ENCODE measurements at places on chromosomes 2 and 18.

GRCh38 chr18:37343542-37343851 lies 222.1 kb downstream of the CELF4 start:
- no peak for DNase-seq

GRCh38 chr2:153416071-153416470 lies 62.5 kb downstream of the RPRM start:
- no peak for DNase-seq

DNA sequence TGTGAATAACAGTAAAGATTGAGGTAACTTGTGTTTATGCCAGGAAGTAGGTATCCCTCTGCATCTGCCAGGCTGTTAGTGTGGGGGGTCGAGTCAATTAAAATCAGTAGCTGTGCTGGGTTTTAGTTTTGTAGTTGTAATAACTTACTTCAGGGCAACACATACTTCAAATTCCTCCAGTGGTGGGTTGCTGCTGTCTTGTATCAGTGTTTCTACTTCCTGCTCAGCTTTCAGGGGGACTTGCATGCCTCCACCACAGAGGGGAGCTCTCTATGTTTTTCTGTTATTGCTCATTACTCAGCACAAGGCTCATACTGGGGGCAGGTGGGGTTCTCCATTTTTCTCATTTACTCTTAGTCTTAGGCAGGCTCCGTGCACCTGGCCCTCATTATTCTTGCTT lies 136.8 kb downstream of the CAPN13 start:
- no peak for DNase-seq

GRCh38 chr18:1002653-1003178 lies 98.0 kb downstream of the ADCYAP1 start:
- DNase-seq: no peak

DNA sequence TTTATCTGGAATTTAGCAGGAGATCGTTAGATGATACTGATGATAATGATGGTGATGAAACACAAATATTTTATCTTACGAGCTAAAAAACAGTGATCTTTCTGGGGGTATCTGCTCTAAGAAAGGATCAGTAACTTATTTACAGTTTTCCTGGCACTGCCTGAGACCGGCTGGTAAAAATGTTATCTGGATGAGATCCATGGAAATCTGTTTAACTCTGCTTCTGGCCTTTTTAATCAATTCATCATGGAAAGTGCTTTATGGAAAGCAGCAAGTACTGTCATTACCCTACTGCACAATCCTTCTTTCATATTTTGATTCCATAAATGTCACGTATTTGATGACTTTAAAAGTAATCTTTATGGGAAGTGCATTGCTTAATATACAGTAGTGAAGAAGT lies 612.7 kb upstream of the GCFC2 start:
- no peak for DNase-seq

DNA sequence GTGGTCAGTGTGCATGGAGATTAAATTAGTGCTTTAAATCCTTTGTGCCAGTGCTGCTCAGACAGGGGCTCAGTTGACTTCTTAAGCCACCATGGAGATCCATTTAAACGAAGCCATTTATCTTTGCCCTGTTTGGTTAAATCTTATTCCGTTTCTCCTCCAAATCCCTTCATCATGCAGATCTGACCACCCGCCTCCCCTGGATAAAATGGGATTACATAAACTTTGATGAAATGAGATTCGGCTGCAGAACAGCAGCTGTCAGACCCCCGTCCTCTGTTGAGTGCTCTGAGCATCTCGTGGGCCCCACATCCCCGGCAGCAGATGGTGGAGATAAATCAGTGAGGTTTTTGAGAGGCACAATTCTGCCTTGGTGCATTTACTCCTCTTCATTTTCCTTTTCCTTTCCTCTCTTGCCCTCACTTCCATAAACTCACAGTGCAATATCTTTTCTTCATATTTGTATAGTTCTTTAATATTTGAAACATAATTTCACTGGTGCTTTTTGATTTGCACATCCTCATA lies 84.4 kb upstream of the TWIST2 start:
- DNase-seq: no peak

DNA sequence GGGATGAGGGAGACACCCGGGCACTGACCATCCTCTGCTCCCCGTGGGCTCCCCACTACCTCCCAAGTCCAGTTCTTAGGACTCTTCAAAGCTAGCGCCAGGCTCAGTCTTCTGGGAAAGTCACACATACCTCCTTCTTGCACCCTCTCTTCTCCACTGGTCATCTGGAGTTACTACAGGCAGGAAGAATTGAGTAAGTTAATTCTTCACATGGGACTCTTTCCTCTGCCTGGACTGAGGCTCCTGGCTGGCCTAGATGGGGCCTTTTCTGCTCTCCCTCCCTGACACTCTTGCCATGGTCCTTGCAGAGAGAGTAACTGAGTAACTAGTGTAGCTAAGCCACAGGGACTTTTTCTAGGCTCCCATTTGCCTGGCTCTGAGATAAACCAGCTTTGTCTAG lies 96.5 kb upstream of the CELF4 start:
- DNase-seq: no peak

GRCh38 chr2:109397893-109398292 lies 215.9 kb downstream of the SEPTIN10 start:
- DNase-seq: no peak

GRCh38 chr2:214489702-214490101 lies 78.8 kb downstream of the VWC2L start:
- no peak for DNase-seq

DNA sequence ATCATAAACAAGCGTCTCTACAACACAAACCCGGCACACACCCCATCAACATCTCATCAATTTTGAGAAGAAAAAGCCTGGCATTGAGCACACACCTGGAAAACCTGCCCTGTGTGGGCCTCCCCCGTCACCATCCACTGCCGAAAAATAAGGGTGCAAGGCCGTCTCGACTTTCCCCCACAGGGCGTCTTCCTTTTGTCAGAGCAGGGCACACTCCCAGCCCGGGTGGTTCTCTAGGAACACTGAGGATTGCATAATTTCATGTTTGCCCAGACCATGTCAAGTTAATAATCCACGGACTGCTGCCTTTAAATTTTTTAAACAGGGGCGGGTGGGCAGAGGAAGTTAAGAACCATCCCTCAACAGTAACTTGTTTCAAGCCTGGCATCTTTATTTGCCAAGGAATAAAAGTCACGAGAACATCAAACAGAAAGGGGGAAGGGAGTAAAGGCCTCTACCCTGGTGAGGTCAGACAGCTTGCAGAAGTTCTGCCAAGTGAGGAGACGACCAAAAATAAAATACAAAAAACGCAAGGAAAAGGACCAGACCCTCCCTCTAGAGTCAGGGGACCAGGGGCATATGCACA lies 2.1 kb downstream of the TFCP2L1 start:
- DNase-seq: no peak

- DNase-seq: no peak
Measured at GRCh38 chr18:44918142-44918476, 237.4 kb downstream of the SETBP1 start.

DNA sequence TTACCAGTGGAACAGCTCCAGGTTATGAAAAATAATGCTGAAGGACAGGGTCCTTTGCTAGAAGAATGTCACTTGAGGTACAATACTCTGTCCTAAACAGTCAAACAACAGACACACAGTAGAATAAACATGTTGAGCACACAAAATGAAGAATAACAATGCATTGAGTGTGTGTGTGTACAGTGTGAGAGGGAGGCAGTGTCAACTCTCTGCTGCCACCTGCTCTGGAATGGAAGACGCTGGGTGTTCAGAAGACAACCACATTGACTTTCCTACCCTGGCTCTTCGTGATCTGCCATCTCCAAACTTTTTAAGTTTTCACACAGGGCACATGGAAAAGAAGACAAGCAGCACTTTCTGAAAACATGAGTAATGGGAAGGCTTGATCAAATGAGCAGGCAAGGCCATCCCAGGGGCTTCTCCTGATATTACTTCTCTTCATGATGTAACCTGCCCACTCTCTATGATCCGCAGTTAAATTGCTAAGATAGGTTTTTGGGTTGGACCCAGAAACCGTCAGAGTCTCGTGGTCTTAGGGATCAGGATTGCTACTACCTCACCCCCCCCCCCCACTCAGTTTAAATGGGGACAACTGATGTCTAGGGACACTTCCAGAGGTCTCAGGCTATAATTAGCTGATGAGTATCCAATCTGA lies 533.2 kb upstream of the TNP1 start:
- no peak for DNase-seq

- DNase-seq: no peak
Measured at GRCh38 chr2:225052703-225053102, 10.4 kb upstream of the DOCK10 start.

GRCh38 chr2:205877496-205877895 lies 195.2 kb downstream of the NRP2 start:
- DNase-seq: no peak
